ENCODE measurements at places on chromosomes 4 and X.

DNA sequence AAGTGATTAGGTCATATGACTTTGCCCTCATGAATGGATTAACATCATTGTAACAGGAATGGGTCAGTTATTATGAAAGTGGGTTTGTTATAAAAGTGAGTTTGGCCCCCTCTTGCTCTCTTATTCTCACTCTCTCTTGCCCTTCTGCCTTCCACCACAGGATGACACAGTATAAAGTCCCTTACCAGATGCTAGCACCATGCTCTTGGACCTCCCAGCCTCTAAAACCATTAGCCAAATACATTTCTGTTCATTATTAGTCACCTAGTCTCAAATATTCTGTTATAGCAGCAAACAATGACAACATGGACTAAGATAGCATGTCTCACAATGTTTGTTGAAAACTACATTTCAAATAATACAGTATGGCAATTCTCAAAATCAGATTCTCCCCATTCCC lies 59.7 kb downstream of the RWDD4 start:
- DNase-seq: no peak

GRCh38 chr4:5203309-5203992 lies 152.2 kb downstream of the STK32B start:
- no peak for DNase-seq

DNA sequence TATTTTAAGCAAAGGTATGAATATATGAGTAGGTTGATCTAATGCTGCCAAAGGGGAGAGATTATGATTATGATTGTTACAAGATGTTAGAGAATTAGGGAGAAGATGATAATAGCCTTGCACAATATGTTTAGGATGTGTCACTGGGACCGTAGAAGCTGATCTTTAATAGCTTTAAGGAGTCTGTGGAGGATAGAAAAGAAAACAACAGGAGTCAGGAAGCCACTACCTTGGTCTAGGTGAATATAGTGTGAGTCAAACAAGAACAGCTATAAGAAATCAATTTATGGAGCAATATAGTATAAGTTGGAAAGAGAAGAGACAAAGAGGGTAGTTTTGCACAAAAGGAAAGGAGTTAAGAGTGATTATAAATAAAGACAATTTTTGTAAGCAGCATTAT lies 232.7 kb downstream of the FSTL5 start:
- DNase-seq: no peak

DNA sequence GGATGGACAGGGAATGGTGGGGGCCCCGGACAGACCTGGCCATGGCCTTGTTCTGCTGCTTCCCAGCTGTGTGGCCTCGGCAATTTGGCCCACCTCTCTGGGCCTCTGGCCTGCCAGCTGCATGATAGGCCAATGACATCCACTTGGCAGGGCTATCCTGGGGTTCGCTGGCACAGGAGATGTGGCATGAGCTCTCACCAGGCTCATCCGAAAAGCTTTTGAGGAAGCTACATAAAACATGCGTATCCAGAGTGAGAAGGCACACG lies 18.1 kb downstream of the SH3TC1 start:
- DNase-seq: no peak

- no peak for DNase-seq
Observed at GRCh38 chr4:31474221-31474620, 754.1 kb downstream of the PCDH7 start.
